Glutamatergic neuron (in vitro differentiated cells): ENCODE measurements at places on chromosomes 6 and 20. TPM values are rescaled to one million over a fixed set of nuclear protein-coding genes. Genes with fewer than 3 reads are reported as not detected.
A peak's percentile ranks its signal among the peaks of the same experiment; 100 is the strongest.

DNA sequence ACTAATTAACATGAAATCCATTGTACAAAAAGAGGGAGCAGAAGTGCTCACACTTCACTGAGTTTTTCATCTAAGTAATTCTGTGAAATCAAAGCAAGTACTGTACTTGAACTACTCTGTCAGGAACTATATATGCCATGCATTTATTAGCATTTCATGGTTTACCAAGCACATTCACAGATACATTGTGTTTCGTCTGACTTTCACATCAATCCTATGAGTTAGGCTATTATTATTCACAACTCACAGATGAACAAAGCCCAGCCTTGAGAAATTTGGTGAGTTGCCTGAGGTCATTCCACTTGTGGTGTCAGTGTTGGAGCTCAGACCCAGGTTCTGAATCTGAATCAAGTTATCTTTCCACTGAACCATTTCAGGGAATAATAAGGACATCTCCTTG lies 33.7 kb upstream of the TENT5A start:
- H3K4me3 ChIP-seq, result no peak overlapping the region
- H3K4me1 ChIP-seq, result no peaks in the 10 kb centered on the region
- no peak overlapping the region for H3K27ac ChIP-seq
- no peak for DNase-seq
- no peaks in the 10 kb centered on the region for H3K36me3 ChIP-seq

DNA sequence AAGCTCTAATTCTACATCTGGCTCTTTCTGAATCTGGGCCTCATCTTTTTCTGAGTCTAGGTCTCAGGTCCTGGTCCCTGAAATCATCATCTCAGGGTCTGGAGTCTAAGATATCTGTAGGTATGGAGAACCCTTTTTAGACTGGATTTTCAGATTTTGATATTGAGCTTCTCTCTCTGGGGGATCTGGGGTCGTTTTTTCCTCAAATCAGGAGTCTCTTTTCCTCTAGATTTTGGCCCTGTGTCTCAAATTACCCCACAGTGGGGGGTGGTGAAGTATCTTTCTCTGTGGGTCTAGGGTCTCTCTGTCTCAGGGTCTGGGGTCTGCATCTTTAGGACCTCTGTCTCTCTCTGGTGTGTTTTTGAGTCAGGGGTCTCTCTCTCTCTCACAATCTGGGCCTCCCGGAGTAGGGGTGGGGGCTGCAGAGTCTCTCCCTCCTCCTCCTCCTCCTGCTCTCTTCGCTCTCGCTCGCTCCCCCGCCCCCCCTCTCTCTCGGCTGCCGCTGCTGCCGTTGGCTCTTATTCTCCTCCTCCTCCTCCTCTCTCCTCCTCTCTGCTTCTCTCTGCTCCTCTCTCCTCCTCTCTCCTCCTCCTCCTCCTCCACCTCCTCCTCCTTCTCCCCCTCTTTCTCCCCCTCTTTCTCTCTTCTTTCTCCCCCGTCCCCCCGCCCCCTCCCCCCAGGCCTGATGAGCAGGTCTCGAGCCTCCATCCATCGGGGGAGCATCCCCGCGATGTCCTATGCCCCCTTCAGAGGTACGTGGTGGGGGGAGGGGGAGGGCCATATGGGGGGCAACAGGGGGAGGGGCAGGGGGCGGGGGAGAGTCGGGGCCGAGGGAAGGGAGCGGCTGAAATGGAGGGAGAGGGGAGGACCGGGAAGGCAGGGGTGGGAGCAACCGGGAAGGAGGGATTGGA lies at the start of gene SYNGAP1:
Gene SYNGAP1, plus strand, starts transcription at position 486 of the 911 bp plus-strand sequence. Its CDS starts 200 bp downstream, at position 686.
- peaks cover 60% of the 10 kb centered on the region for H3K4me1 ChIP-seq
- H3K27me3 ChIP-seq, result peaks cover 30% of the 10 kb centered on the region
- H3K27ac ChIP-seq, result peak within 1 kb of the TSS; percentile 98
- H3K36me3 ChIP-seq, result peaks cover 15% of the 10 kb centered on the region
- H3K4me3 ChIP-seq, result peak within 1 kb of the TSS; percentile 97

The GLP1R gene
- not detected for total RNA-seq

The DNAH8 gene
- not detected for total RNA-seq

The MEP1A gene
- total RNA-seq, result not detected

The GTF2H4 gene
- 67.2 TPM for total RNA-seq

DNA sequence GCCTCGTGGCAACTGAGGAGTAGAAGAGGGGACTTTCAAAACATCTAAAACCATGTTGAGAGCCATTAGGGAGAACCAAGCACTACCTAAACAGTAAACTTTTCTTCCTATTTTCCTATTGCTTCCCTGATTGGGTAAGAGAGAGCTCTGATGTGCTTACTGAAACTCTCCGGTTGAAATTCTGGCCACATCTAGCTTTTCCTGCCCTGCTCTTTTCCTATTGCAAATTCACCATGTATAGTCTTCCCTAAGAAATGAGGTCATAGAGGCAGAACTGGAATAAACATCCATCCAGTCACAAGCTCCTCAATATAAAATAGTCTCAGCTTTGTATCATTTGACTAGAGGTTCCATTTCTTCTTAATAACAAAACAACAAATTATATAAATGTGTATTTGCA lies 199.5 kb upstream of the CNR1 start:
- no peaks in the 10 kb centered on the region for H3K4me1 ChIP-seq
- H3K36me3 ChIP-seq, result no peaks in the 10 kb centered on the region
- H3K4me3 ChIP-seq, result no peak overlapping the region
- no peak for DNase-seq
- no peaks in the 10 kb centered on the region for H3K27me3 ChIP-seq

DNA sequence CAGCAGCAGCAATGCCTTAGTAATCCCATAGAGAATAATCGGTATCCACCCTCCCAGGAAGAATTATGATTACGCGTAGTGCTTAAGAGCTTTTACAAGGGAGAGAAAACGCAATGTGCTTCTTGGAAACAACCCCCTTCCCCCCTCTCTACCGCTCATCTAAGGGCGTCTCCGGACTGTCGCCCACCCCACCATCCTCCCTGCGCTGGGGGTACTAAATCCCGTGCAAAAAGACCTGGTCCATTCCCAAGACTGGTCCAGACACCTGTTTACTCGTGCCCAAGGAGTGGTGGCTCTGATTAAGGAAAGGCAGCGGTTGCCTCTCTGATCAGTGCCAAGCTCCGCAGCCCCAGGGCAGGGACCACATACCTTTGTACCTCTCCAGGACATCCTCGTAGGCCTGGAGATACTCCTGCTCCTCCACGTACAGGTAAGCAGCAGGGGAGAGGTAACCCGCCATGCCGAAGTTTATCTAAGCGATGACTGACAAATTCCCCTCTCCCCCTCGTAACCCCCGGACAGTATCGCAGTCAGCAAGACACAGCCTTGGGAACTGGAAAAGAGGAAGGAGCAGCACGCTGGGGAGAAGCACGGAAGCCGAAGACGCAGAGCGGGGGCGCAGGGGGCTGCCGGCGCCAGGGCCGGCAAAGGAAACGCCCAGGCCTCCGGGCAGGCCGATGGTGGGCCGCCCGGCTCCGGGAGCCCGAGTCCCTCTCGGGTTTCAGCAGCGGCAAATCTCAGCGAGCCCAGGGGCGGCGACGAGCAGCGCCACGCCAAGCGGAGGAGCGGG lies 112.0 kb upstream of the BEND6 start:
- H3K4me1 ChIP-seq, result peaks cover 34% of the 10 kb centered on the region
- H3K27ac ChIP-seq, result peak overlapping the region; percentile 96
- peak overlapping the region; percentile 93 for H3K4me3 ChIP-seq
- no peaks in the 10 kb centered on the region for H3K36me3 ChIP-seq
- peaks cover 13% of the 10 kb centered on the region for H3K27me3 ChIP-seq

DNA sequence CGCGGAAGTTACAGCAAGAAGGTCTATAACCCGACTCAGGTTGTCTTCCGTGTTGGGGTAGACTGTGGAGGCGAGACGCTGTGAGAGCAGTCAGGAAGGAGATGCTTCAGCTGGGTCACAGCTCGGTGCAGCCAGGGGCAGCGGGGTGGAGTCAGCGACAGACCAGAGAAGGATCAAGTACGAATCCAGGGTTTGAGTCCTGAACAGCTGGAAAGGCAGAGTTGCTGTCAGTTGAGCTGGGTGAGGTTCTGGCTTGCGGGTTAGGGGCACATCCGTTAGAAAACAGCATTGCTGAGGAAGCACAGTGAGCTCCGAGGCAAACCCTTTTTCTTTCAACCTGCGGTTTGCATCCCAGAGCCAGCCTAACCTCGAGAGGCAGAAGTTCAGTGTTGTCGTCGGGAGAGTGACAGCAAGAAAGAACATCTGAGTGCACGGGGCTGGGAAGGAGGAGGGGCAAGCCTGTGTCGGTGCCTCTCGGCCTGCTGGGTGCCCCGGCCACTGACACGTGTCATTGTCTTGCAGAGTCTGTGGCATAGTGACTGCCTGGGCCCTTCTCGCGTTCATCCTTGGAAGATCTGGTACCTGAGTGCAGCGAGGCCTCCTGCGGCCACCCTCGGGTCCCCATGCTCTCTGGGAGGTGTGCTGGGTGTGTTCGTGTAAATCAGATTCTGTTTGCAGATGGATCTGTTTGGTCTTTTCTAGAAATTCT lies 20.0 kb downstream of the PNLDC1 start:
- no peak overlapping the region for H3K4me3 ChIP-seq
- no peak overlapping the region for H3K27ac ChIP-seq
- H3K36me3 ChIP-seq, result peaks cover 8% of the 10 kb centered on the region

DNA sequence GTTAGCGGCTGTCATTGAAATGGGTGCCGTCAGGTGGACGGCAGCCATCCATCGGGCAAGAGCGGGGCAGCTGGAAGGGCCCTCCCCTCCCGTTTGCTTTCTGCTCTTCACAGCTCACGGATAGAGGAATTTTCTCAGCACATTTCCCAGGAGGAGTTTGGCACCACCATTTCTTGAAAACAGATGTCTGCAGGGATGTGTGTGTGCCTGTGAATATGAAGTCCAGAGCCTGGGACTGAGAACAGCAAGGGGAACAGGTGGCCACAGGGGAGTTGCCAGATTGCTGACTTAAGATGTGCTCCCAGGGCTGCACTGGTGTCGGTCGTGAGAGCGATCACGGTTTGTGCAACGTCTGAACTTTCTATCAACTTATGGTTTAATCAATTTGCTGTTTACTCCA lies 22.1 kb upstream of the ECI2 start:
- no peak overlapping the region for H3K4me3 ChIP-seq
- no peaks in the 10 kb centered on the region for H3K36me3 ChIP-seq
- H3K27ac ChIP-seq, result peak overlapping the region; percentile 41
- DNase-seq, result peak; percentile 32
- H3K4me1 ChIP-seq, result peaks cover 13% of the 10 kb centered on the region

GRCh38 chr6:159693894-159694545 lies 979 bp upstream of the SOD2 start:
- peak overlapping the region; percentile 88 for H3K4me3 ChIP-seq

The RHAG gene
- not detected for total RNA-seq

- H3K4me1 ChIP-seq, result peaks cover 28% of the 10 kb centered on the region
- H3K27ac ChIP-seq, result no peak overlapping the region
- no peaks in the 10 kb centered on the region for H3K36me3 ChIP-seq
Observed at GRCh38 chr6:159973406-159973805, 4.5 kb downstream of the IGF2R start.

DNA sequence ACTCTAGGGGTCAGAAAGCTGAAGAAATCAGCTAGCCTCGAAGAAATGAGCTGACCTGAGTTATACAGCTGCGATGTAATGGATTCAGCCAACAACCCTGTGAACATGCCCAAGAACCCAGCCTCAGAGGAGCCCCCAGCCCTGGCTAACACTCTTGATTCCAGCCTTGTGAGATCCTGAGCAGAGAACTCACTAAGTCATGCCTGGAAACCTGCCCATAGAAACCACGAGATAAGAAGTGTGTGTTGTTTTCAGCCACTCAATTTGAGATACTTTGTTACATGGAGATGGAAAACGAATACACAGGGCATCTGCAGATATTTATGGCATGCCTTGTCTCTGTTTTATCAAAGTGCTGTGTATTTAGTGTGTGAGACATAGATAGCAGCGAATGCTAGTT lies 265.2 kb downstream of the QKI start:
- no peak overlapping the region for H3K4me3 ChIP-seq
- H3K36me3 ChIP-seq, result no peaks in the 10 kb centered on the region
- no peak for DNase-seq
- no peaks in the 10 kb centered on the region for H3K4me1 ChIP-seq

The OR2H2 gene
- not detected for total RNA-seq

- H3K4me1 ChIP-seq, result peaks cover 15% of the 10 kb centered on the region
- peak overlapping the region; percentile 53 for H3K4me3 ChIP-seq
- peaks cover 4% of the 10 kb centered on the region for H3K27me3 ChIP-seq
- no peaks in the 10 kb centered on the region for H3K36me3 ChIP-seq
- H3K27ac ChIP-seq, result peak overlapping the region; percentile 40
- DNase-seq, result peak; percentile 55
Observed at GRCh38 chr20:57323034-57323433, 6.6 kb upstream of the SPO11 start.

The PRSS16 gene
- 0.64 TPM for total RNA-seq

DNA sequence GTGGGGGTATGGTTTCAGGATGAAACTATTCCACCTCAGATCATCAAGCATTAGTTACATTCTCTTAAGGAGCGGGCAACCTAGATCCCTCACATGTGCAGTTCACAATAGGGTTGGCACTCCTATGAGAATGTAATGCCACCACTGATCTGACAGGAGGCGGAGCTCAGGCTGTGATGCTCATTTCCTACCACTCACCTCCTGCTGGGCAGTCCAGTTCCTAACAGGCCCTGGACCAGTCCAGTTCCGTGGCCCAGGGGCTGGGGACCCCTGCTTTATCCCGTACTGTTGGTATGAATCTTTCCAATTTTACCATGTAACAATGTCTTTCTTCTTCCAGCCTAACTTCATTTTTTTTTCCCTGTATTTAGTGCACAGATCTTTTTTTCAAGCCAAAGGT lies 94.9 kb downstream of the OGFRL1 start:
- DNase-seq, result no peak
- peaks cover 16% of the 10 kb centered on the region for H3K4me1 ChIP-seq
- H3K27me3 ChIP-seq, result peaks cover 3% of the 10 kb centered on the region
- H3K27ac ChIP-seq, result no peak overlapping the region

- H3K27ac ChIP-seq, result no peak overlapping the region
- H3K4me3 ChIP-seq, result peak overlapping the region; percentile 4
- H3K36me3 ChIP-seq, result no peaks in the 10 kb centered on the region
- DNase-seq, result no peak
- peaks cover 4% of the 10 kb centered on the region for H3K27me3 ChIP-seq
Observed at GRCh38 chr20:43515628-43516027, 8.1 kb downstream of the L3MBTL1 start.

- H3K27me3 ChIP-seq, result peaks cover 3% of the 10 kb centered on the region
- no peaks in the 10 kb centered on the region for H3K36me3 ChIP-seq
- no peak overlapping the region for H3K27ac ChIP-seq
- no peak for DNase-seq
- no peak overlapping the region for H3K4me3 ChIP-seq
Observed at GRCh38 chr20:49990271-49990720, 7.5 kb downstream of the SNAI1 start.

The APOM gene
- total RNA-seq, result 1.5 TPM

The TULP1 gene
- total RNA-seq, result not detected

DNA sequence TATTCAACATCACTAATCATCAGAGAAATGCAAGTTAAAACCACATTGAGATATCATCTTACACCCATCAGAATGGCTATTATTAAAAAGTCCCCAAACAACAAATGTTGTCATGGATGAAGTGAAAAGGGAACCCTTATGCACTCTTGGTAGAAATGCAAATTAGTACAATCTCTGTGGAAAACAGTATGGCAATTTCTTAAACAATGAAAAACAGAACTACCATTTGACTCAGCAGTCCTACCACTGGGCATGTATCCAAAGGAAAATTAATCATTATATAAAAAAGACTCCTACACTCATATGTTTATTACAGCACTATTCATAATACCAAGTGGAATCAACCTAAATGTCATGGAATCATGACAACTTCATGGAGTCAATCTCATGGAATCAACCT lies 611.3 kb upstream of the GJE1 start:
- DNase-seq, result no peak
- H3K36me3 ChIP-seq, result no peaks in the 10 kb centered on the region
- no peaks in the 10 kb centered on the region for H3K4me1 ChIP-seq
- H3K4me3 ChIP-seq, result no peak overlapping the region

The ERVFRD-1 gene
- total RNA-seq, result not detected

The MOXD1 gene
- not detected for total RNA-seq

- H3K4me1 ChIP-seq, result peaks cover 12% of the 10 kb centered on the region
- H3K27ac ChIP-seq, result peak overlapping the region; percentile 88
- DNase-seq, result no peak
- no peak overlapping the region for H3K4me3 ChIP-seq
Observed at GRCh38 chr6:142822383-142822782, 122.6 kb downstream of the HIVEP2 start.

The LAMA5 gene
- total RNA-seq, result 724 TPM
